ENCODE measurements at places on chromosomes 3 and 15.

DNA sequence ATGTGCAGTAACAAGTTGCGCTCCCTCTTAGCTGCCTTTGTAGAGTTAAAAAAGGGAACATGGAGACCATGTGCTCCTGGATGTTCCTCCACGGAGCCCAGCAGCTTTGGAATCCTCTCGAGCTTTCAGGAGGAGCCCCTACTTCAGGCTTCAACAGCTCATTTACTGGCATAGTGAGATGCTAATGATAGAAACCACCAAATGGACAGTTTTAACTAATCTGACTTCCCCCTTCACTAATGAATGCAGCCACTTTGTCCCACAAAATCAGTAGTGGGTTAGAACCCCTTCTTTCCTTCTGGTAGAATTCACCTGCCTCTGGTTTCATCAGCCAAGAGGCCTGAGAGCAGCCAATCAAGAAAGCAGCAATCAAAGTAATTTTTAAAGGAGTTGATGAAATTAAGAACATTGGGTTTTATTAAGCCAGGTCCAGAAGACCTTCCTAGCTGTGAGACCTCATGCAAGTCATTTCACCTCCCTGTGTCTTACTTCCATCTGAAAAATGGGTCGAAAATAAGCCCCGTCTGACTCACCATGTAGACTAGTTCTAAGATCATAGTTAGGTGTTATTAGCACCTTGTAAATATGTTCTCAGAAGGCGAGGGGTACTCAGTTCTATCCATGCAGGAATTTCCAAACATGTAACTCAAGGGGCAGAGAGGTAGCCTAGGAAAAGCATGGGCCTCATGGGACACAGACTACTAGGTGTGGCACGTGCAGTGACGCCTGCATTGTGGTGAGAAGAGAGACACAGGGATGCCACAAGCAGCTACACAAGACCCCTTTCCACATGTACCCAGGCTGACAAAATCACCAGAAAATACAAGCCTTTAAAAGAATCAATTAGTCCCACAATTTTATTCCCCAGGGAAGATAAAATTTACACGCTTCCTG is 179.7 kb upstream of the LPP start:
- no peak for DNase-seq

GRCh38 chr15:69862540-69862939 is 235.2 kb downstream of the TLE3 start:
- no peak for DNase-seq

DNA sequence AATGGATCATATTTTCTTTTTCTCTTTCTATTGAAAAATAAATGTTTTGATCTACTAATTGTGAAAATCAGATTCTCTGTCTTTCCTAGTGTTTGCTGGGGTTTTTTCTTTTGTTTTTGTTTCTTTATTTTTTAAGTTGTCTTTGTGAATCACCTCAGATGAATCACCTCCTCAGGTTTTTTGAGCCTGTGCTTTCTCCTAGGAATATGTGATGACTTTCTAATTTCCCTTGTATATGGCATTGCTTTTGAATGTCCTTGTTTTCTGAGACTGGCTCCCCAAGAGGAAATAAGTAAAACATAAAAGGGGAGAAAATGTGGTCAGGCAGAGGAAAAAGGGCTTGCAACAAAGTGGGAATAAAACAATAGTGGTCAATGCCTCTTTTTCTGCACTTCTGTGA is 750.0 kb downstream of the ZPLD1 start:
- no peak for DNase-seq

GRCh38 chr15:69852482-69852881 is 245.2 kb downstream of the TLE3 start:
- peak; percentile 25 for DNase-seq

- no peak for DNase-seq
Observed at GRCh38 chr3:109184726-109185125, 48.2 kb downstream of the C3orf85 start.

GRCh38 chr3:98954242-98954641 is 52.7 kb upstream of the DCBLD2 start:
- no peak for DNase-seq

DNA sequence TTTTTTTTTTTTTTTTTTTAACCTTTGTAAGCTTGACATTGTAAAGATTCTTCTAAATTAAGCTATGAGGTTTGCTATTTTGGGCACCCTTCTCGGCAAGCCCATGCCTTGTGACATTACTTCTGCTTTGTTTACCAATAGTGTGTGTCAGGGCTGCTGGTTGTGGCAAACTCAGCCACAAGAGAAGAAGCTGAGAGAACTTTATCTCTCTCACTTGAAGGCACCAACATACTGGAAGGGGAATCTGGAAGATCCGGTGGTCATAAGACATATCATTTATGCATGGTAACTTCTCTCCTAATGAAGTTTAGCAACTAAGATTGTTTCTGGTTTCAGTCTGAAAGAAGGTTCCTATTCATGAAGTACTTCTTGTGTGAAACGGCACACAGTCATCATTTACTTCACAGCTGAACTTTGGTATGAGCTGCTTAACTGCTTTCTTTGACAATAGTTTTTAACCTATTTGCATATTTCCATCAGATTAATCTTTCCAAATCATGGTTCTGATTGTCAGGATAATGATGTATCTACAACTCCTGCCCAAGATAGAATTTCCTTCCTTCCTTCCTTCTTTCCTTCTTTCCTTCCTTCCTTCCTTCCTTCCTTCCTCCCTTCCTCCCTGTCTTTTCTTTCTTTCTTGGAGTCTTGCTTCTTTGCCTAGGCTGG is 189.3 kb downstream of the NFKBIZ start:
- no peak for DNase-seq

DNA sequence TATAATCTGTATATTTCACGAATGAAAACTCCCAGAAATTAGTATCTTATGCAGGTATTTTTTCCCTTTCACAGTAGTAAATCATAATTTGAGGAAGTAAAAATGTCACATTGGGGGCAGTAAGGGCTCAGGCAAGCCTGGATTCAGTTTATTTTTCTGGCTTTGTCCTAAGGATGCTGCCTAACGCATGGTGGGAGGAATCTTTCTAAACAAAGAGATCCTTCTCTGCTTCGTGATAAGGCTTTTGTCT is 35.7 kb downstream of the DNASE1L3 start:
- no peak for DNase-seq

GRCh38 chr15:70528816-70529215 is 234.5 kb downstream of the UACA start:
- DNase-seq = no peak

DNA sequence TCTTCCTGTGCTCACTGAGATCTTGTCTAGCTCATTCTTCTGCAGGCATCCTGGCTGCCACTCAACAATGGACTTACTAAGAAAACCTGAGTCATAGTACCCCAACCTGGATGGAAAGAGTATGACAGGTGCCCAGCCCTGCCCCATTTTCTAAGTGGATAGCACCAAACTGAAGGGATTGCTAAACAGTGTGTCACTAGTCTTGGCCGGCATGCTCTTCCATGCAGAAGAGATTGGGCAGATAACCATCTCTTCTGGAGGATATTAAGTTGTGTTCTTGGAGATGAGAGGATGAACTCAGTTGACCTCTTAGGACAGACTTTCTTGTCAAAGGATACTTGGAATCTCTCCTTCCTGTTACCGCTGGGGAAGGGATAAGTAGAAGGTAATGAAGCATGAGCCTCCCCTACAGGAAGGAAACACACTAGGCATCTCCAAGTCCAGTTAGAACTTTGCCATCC is 797.5 kb downstream of the AGBL1 start:
- no peak for DNase-seq

All from AG09309 (cell line).